ENCODE measurements at places on chromosomes 2 and 18. TPM values are rescaled to one million over a fixed set of nuclear protein-coding genes. Genes with fewer than 3 reads are reported as not detected.

GRCh38 chr2:26009567-26009963, 24.3 kb upstream of the RAB10 start:
- DNase-seq = no peak

DNA sequence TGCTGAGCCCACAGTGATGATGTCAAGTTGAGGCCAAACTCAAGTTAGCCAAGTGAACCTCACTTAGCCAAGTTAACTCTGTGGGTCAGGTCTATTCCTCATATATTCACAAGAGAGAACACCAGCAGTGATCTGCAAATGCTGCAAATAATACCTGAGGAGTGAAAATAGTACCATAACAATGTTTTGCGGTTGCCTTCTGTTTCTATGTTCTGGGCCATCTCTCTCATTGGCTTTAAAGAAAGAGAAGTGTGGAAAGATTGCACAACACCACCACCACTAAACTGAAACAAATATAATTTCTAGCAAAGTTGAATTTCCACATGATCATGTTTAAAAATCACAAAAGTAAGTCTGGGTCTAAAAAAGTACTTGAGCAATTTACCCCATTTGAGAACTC, 211.1 kb upstream of the GALNT5 start:
- DNase-seq = no peak

GRCh38 chr2:112626604-112627059, 19.1 kb upstream of the SLC20A1 start:
- DNase-seq = peak; percentile 79

The GBX2 gene
- 0.03 TPM for polyA plus RNA-seq

DNA sequence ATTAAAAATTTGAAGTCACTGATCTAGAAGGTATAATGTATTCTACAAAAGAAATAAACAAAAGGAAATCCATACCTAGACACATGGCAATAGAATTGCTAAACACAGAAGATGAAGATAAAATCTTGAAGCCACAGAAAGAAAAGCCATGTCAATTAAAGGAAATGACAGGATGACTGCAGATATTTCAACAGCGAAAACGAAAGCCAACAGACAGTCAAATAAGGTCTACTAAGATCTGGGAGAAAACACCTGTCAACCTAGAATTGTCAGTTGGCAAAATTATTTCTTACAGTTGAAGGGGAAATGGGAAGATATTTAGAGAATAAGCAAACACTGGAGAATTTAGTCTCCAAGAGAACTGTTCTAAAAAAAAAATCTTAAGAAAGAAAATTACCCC, 39.2 kb downstream of the NETO1 start:
- no peak for DNase-seq

DNA sequence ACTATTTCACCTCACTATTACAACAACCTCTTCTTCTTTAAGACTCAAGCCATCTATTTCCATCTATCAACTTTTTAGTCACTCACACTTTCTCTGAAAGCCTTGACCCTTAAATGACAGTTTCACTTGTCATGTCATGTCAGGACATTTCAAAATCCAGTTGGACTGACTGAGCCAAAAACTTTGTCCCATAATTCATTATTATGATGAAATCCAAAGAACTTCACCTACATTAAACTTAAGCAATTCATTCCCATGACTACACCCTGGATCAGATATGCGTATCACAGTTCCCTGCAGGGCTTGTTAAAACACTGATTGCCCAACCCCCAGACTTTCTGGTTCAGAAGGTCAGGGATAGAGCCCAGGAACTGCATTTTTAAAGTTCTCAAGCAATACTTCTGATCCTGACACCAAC, 26.5 kb downstream of the LDAH start:
- no peak for DNase-seq

All from SK-N-SH (cell line).